WTC11 (cell line): ENCODE measurements at places on chromosomes 2 and 18.
A peak's percentile ranks its signal among the peaks of the same experiment; 100 is the strongest.

DNA sequence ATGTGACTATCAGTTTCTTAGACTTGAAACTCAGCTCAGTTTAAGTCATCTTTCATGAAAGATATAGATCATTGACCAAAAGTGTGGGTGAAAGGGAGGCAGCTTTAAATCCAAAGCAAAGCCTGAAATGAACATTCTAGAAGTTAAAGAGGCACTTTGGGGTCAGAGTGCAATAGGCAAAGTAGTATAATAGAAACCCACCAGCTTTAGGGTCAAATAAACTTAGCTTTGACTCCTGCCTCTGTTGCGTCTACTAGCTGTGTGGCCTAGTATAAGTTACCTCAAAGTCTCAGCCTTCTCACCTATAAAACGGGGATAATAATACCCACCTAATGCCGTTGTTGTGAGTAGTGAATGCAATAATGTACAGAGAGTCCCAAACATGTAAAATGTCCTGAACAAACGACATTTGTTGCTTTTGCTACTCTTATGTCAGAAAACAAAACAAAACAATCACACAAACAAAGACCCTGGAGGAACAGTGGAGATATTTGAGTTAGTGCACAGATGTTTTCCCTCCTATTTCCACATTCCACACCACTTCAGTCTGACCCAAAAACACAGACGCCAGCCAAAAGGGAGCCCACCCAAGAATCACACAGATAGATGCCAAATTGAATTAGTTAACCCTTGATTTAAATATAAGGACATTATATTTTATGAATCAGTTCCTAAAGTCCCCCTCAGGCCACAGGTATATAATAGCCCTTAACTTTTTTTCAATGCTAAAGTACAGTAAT lies 657.0 kb downstream of the ARHGAP15 start:
- DNase-seq, result no peak

- no peak for DNase-seq
Observed at GRCh38 chr2:15435474-15435873, 125.7 kb downstream of the NBAS start.

DNA sequence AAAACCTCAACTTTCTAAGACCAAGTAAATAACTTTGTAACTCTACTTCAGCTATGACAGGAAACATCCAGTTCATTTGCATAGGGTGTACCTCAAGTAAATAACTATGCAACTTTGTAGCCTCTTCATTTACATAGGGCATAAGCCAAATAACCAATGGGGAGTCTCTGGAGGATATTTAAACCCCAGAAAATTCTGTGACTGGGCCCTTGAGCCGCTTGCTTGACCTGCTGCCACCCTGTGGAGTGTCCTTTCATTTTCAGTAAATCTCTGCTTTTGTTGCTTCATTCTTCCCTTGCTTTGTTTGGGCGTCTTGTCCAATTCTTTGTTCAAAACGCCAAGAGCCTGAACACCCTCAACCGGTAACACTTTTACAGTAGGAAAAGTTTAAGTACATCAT lies 1112.7 kb upstream of the NRXN1 start:
- peak; percentile 11 for DNase-seq

DNA sequence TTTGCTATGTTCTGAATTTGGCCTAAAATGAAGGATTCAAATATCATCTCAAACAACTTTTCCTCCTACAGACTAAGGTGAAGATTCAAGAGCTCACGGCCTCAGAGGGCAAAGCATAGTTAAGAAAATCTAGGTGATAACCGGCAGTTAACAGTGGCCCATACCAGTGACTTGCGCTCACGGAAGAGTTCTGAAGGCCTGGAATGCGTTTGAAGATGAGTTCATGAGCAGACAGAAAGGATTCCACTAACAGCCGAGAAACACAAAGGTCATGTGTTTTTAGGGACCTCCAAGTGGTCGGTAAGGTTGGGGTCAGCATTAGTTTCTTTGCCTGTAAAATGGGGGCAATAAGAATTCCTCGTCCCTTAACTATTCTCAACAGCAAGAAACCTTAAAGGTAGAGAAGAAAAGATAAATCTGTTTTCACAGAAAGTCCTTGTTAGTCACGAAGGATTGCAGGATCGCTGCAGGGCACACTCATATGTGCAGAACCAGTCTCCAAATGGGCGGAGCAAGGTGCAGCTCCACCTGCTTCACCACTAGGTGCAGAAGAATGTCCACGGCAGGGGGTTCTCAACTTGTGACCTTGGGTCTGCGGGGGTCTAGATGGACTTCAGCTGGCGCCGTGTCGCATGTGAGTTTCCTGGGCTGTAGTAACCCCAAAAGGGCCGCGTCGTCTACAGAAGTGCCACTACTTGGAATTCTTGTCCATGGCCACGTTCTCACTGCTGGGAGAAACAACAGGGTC lies 708 bp upstream of the RPIA start:
- DNase-seq, result peak; percentile 33

DNA sequence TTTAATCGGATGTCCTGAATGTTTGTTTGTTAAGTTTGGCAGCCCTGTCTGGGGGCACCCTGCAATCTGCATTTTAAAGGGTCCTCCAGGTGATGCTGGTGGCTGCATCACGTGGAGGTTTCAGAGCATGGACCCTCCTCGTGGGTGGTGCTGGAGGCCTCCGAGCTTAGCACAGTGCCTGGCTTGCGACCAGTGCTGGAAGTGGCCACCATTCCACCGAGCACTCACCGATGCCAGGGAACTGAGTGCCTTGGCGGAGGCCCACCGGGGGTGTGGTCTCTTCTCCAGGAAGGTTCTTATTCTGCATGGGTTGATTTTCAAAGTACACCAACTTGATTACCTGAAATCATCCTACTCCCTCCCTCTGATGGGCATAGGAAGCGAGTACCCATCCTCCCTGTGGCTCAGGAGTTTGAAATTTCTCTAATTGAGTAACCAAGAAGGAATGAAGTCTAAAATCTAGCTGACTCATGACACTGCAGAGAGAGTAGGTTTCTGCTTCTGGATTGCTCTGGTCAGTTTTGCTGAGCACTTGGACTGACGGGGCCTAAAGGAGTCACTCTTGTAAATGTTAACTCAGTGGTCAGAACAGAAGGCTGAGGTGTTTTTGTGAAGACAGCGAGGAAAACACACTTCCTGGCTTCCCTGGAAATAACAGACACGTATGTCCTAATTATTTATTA lies 58.1 kb upstream of the SLC66A3 start:
- no peak for DNase-seq

GRCh38 chr2:237556773-237557632 lies 9.4 kb upstream of the PRLH start:
- no peak for DNase-seq

DNA sequence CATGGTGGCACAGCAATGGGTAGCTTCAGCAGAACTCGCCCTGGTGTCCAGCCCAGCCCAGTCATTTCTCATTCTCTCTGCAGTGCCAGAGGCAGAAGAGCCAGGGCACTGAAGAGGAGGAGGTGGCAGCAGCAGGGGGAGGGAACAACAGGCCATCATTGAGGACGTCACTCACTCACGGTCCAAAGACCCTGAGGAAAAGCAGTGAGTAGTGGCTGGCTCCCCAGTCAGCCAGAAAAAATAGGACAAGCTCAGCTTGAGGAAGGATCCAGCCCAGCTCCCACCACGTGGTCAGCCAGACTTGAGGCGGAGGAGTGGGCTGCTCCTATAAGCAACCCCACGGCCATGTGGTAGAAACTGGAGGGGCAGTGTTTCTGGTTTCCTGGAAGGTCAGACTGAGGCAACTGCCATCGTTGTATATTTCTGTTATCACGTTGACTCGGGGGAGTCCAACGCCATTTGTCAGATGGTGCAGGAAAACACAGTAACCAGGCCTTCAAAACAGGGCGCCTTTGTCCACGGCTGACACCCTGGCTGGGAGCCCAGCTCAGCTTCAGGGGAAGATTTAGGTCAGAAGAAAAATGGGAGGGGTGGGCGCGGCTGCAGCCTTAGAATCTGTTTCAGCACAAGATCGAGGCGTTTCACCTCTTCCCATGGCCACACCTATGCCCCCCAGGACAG lies 19.0 kb upstream of the TMEM247 start:
- no peak for DNase-seq

DNA sequence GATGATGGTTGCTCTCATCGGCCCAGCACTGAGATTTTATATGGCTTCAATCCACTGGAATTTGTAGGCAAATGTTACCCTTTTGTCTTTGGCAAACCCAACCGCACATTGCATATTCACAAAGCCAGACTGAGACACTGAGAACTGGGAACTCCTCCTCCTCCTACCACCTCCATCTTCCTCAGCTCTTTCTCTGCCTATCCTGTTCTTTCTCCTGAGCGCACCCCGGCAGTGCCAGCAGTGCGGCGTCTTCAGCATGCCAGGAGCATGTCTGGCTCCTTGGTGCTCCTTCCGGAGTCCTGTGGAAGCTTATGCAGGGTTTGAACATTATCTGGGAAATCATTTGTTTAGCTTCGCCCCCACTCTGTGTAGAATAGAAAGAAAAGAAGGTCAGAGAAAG lies 50.8 kb downstream of the TRIB2 start:
- DNase-seq, result no peak

DNA sequence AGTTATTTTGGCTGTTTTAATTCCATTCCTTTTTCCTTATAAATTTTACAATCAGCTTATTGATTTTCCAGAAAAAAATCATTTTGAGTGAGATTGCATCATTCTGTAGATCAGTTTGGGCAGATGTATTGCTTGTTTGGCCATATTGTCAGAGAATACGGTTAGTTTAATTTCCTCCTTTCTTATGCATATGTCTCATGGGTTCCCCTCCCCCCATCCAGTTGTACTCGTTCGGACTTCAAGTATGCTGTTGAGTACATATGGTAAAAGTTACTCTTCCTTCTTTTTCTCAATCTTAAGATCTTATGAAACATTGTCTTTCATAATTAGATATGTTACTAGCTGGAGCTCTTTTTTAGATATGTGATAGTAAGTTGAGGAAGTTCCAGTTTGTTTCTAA lies 131.2 kb upstream of the TTC27 start:
- no peak for DNase-seq

- peak; percentile 54 for DNase-seq
Observed at GRCh38 chr2:70995426-70995729, 705 bp upstream of the TEX261 start.

DNA sequence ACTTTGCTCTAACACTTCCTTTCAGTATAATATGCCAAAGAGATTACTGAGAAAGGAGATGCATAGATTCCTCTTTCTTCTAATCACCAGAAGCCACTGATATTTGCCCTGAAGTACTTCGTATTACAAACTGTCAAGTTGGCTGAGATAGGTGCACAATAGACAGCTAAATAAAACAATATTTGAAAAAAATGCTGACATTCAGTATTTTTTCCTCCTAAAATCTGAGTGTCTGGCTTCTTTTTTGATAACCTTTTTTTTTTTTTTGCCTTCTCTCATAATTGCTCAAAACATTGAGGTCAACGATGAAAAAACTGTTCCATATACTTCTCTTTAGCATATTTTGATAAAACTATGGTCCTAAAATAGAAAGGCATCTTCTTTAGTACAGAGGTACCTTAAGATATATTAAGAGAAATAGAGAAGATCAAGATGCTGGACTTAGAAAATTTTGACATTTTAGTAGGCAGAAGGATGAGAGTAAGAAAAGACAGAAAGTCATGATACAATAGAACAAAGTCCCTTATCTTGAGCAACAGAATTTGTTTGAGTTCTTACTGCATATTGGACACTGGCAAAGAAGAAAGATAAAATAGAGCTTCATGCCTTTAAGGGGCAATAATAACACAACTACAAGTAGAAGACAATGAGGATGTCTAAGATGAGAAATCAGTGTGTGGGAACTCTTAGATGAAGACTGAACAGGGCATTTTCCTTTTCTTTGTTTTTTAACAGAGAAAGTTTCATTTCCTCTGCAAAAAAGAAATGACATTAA lies 220.7 kb downstream of the PTH2R start:
- no peak for DNase-seq

GRCh38 chr18:34039611-34040010 lies 185.1 kb downstream of the NOL4 start:
- no peak for DNase-seq

- DNase-seq, result no peak
Observed at GRCh38 chr2:58923869-58924268, 682.7 kb upstream of the FANCL start.
